ENCODE measurements at places on chromosomes 7 and 10.

GRCh38 chr10:73865459-73866442 lies 8.6 kb downstream of the CAMK2G start:
- DNase-seq: peak; percentile 67

- DNase-seq: no peak
Observed at GRCh38 chr7:98995523-98996149, 117.3 kb downstream of the TRRAP start.

- no peak for DNase-seq
Observed at GRCh38 chr7:151673216-151673615, 153.5 kb upstream of the RHEB start.

DNA sequence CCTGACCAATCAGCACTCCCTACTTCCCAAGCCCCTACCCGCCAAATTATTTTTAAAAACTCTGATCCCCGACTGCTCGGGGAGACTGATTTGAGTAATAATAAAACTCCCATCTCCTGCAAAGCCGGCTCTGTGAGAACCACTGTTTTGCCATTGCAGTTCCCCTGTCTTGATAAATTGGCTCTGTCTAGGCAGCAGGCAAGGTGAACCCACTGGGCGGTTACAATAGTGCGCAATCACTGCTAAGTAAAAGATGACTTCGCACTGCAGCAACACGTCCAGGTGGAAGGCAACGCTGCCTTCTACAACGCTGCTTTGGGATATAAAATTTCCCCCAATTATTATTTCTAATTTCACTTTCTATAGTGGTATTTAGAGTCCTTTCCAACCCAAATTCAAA lies 8.9 kb downstream of the SLC37A3 start:
- DNase-seq: no peak

- no peak for DNase-seq
Observed at GRCh38 chr10:109727436-109727835, 195.9 kb downstream of the XPNPEP1 start.

DNA sequence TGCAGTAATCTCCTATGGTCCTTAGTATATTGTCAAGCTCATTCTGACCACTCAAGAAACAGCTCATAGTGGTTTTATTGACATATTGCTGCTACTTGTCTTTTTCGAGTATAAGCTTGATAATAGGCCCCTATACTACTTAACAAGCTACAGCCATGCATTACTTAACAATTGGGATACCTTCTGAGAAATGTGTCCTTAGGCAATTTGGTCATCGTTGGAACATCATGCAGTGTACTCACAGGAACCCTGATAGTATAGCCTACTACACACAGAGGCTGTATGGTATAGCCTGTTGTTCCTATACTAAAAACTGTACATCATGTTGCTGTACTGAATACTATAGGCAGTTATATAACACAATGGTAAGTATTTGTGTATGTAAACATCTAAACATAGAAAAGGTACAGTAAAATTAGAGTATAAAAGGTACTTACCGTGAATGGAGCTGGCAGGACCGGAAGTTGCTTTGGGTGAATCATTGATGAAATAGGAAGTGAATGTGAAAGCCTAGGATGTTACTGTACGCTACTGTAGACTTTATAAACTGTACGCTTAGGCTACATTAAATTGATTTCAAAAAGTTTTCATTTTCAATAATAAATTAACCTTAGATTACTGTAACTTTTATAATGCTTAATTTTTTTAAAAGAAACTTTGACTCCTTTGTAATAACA lies 160.9 kb downstream of the LRRC4 start:
- no peak for DNase-seq

- DNase-seq: no peak
Observed at GRCh38 chr7:103381280-103382031, 34.0 kb downstream of the PSMC2 start.

DNA sequence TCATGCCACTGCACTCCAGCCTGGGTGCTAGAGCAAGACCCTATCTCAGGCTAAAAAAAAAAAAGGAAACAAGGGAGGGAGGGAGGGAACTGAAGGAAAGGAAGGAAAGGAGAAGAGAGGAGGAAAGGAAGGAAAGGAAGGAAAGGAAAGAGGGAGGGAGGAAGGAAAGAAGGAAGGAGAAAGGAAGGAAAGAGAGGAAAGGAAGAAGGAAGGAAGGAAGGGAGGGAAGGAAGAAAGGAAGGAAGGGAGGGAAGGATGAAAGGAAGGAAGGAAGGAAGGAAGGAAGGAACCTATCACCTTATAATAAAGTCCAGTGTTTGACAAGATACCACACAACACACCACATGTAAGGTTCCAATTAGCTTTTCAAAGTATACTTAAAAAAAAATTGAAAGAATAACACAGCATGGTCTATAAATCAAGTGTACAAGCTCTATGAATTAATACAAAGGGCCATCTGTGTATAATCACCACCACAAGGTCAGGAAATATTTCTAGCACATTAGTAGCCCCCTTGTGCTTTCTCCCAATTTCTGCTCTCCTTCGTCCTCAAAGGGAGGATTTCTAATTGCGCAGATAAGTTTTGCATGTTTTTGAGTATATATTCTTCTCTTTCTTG lies 26.4 kb downstream of the RNF216 start:
- DNase-seq: no peak

DNA sequence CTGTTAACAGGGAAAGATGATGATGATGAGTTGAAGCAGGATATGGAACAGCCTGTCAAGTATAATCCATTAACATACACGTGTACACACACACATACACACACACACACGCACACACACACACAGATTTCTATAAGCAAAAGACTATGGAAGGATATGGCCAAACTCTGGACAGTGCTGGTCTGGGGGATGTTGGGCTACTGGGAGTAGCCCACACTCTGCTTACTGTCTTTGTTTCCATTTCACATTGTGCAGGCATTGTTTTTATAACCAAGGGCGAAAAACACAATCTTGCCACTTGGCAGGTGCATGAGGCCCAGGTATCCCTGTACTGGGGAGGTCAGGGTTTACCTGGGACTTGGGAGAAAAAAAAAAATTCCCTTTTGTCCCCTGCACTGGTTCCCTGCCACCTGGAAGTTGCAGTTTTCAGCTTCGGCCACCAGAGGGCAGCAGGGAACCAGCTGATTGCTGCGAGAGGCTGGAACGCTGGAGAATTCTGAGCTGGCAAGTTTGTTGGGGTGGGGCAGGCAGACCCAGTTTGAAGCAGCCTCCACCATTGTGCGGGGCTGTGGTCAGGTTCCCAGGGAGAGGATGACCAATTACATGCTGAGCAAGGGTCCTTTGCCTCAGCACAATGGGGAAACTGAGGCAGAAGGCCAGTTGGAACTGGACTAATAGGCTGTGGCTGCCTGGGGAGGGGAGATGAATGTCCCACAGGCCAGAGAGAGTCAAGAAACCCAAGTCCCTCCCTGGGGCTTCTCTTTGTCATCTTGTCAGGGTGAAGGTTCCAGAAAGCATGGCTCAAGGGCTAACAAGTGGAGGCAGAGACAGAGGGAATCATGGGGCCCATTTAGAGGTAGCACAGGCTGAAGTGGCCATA lies 27.3 kb downstream of the PPIF start:
- peak; percentile 83 for DNase-seq

GRCh38 chr7:78019447-78020135 lies 221.0 kb downstream of the PHTF2 start:
- peak; percentile 74 for DNase-seq

DNA sequence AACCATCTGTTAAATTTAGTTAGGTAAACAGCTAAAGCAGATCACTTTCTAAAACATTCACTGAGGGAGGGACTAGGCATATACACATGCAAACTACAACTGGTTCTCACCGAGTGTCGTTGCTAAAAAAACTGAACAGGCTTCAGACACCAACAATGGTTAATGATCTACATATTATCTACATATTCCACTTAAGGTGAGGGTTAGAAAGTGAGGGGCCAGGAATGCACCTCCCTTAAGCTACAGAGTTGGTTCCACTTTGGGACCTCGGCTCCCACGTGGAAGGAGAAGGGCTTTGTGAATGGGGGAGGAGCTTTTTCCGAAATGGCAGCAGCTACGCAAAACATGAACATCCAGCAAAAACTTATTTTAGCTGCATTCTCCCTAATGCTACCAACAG lies 5.8 kb downstream of the CTBP2 start:
- DNase-seq: no peak

- no peak for DNase-seq
Observed at GRCh38 chr7:64888561-64888900, 14.5 kb upstream of the ZNF273 start.

DNA sequence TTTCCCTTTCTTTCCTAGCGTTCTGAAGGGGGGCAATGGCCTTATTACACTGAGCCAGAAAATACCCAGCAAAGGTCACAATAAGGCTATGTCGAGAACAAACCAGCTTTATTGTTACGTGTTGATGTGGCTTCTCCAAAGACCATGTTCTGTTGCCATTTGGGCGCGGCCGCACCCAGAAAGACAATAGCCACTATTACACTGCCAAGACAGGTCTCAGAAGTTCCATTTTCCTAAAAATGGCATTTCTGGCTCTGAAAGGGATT lies 77.8 kb downstream of the PROSER2 start:
- DNase-seq: no peak

GRCh38 chr7:42107484-42108240 lies 129.3 kb downstream of the GLI3 start:
- DNase-seq: no peak

GRCh38 chr7:106329971-106330733 lies 45.4 kb upstream of the NAMPT start:
- no peak for DNase-seq

GRCh38 chr10:19048891-19049290 lies 290 bp downstream of the MALRD1 start:
- DNase-seq: no peak

DNA sequence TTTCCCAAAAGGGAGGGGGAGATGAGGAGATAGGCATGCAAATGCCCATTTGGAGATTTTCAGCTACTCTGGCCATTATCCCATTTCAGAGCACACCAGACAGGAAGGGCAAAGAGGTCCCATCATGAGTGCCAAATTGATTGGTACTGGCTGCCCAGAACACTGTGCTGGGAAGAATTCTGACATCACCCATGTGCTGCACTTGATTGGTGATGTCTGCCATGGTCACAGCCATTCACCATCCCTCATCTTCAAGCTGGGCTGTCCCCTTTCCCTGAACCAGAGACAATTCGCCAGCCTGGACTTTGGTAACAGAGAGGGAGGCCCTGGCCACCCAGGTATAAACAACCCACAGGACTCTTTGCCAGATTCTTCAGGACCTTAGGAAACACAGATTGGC lies 23.2 kb upstream of the RADIL start:
- no peak for DNase-seq

DNA sequence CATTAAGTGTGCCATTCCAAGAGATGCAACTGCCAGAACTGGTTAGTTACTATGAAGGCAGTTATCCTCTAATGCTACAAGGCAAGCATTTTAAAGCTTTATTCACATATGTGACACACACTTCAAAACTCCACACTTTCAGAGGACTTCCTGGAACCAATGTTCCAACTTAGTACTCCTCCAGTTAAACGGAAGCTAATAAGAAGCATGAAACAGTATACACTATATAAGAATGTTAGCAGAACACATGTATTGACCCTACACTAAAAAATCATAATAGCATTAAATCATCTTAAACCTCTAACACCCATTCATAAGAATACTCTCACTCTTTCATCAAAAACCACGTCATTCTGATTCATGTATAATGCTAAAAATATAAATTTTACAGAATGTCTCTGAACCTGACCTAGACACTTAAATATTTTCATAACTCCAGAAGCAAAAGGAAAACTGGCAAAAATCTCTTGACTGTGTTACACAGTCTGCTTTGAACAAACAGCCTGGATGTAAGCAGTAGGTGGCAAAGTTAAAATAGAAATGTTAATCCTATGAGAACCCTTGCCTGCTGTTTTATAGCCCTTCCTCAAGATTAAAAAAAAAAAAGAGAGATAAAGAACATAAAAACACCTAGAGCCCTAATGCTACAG lies 135.0 kb downstream of the SEMA3C start:
- DNase-seq: no peak

GRCh38 chr7:128123291-128124037 lies 92.2 kb upstream of the LRRC4 start:
- DNase-seq: no peak

DNA sequence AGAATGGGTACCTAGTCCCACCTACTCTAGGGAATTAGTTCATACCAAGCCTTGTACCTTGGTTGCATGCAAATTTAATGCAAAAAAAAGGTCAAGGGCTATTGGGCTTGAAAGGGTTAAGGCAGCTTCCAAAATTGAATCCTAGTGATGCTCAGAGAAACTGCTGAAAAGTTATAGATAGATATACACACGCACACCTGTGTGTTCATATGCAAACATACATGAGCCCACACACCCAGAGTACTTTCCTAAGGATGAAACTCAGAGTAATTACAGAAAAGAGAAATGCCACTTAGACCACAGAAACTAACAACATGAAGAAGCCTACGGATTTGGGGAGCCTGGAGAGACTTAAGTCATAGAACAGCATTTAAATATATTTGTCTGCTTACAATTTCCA lies 1.5 kb downstream of the SLC25A13 start:
- no peak for DNase-seq

DNA sequence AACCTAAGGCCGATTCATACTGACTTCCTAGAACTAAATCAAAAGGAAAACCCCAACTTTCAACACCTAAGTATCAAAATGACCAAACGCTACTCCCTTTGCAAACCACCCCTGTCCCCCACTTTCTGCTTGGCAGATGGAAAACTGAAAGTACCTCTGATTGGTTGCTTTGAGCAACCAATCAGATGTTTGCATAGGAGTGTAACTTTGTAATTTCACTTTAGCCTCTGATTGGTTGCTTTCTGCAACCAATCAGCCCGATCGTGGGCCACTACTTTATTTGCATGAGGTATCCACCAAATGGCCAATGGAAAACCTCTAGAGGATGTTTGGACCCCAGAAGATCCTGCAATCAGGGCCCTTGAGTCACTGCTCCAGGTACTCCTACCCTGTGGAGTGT lies 12.3 kb upstream of the SNX10 start:
- DNase-seq: no peak

DNA sequence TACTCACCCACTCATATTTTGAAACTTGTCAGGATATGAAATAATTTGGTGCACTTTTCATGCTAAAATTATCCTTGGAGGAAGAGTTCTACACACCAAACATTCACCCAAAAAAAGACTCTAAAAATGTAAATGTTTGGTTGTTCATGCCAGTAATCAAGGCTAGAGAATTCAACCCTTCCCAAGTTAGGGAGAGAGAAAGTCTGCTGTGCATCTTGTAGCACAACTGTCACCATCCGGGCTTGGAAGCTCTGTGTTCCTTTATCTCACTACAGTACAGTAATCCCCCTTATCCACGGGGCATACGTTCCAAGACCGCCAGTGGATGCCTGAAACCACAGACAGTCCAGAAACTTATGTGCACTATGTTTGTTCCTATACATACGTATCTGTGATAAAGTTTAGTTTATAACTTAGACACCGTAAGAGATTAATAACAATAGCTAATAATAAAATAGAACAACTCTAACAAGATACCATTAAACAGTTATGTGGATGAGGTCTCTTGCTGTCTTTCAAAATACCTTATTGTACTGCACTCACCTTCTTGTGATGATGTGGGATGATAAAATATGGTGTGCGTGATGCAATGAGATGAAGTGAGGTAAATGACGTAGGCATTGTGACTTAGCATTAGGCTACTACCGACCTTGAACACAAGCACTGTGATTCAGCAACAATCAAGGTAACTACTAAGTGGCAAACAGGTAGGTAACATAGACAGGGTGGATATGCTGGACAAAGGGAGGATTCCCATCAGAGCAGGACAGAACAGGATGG lies 24.6 kb upstream of the HECTD2 start:
- DNase-seq: no peak

Measured in stimulated activated naive CD8-positive, alpha-beta T cell treated with anti-CD3 and anti-CD28 coated beads, Interleukin-15, Interleukin-2, amounts not matched to agents 100 U/mL and 50 U/mL, for 24 hours (primary cell).